Kidney (tissue), 22 donors: ENCODE measurements at places on chromosomes 7 and 10. TPM values are rescaled to one million over a fixed set of nuclear protein-coding genes. Genes with fewer than 3 reads are reported as not detected.

The ZNF722 gene
- polyA plus RNA-seq: not detected

The GIMAP7 gene
- polyA plus RNA-seq: 36.0 TPM

The BHLHA15 gene
- not detected for polyA plus RNA-seq

The ERVW-1 gene
- polyA plus RNA-seq: not detected

GRCh38 chr10:126185676-126186447 is 202.4 kb downstream of the ADAM12 start:
- no peak for DNase-seq

- DNase-seq: peak; percentile 50
Observed at GRCh38 chr7:24968165-24968564, 11.8 kb downstream of the OSBPL3 start.
